SJCRH30 (cell line): ENCODE measurements at places on chromosomes 4 and X.

DNA sequence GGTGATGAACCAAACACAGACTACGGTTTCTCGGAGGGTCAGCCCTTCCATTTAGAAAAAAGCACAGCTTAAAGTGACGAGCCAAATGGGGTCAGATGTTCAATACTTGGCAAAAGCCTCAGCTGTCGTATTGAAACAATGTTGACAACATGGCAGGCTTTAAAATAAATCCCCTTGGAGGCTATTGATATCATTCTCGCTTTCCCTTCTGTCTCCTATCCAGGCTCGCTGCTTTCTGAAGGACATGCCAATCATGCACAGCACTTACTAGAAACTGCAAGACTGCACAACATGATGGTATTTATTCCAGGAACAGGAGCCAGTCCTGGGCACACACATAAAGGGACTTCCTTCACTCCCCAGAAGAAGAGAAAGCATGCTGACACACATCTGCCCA, 137.9 kb downstream of the SLC7A11 start:
- DNase-seq: peak; percentile 61

- no peak for DNase-seq
These were observed 5.6 kb upstream of the KLHL2 start for GRCh38 chr4:165201806-165202205.

GRCh38 chr4:94826206-94826605, 68.5 kb downstream of the BMPR1B start:
- DNase-seq: peak; percentile 26

DNA sequence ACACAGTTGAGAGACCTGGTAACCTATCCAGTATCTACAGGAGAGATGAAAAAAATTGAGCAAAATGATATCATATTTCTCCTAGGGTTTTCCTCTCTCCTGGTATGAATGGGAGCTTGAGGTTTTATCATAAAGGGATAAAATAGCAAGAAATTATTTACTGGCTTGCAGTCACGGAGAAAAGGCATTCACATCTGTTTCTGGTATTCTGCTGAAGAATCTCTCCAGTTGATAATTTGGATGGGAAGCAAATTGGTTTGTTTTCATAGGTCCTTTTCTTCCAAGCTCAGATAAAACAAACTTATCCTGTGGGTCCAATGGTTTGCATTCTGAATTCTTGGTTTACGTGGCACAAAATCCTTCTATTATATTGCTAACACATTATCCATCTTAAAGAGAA, 83.1 kb upstream of the GYPA start:
- DNase-seq: no peak

GRCh38 chr4:78061939-78062570, 4.9 kb downstream of the FRAS1 start:
- DNase-seq: no peak

- DNase-seq: no peak
These were observed 61.7 kb upstream of the DDX60 start for GRCh38 chr4:168380290-168380689.

- DNase-seq: no peak
These were observed 38.6 kb upstream of the APLN start for GRCh38 chrX:129693354-129693753.

- DNase-seq: no peak
These were observed 5.5 kb downstream of the MID2 start for GRCh38 chrX:107831071-107831730.

GRCh38 chr4:78024085-78024484, 33.0 kb upstream of the FRAS1 start:
- DNase-seq: no peak

DNA sequence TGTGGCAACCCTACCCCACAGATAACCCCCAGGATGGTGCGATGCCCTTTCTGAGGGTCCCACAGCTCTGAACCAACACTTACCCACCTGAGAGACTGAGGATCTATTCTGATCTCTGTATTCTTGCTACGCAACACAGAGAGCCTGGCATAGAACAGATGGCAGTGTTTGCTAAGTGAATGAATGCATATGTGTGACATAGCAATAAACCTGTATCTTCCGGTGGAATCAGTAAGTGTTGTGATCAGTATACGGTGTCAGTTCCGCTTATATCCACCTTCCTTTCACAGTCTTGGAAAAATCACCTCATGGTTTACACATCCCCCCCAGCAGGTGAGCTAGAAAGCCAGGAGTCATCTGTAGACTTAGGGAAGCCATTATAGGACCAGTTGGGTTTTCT, 5.9 kb upstream of the HSD17B10 start:
- no peak for DNase-seq

- peak; percentile 57 for DNase-seq
These were observed at the start of gene BMPR1B for GRCh38 chr4:94757192-94758140. BMPR1B (plus strand) TSS chr4:94757955; CDS start chr4:95104425, 346,470 bp downstream.

GRCh38 chrX:154398668-154399526, 720 bp downstream of the RPL10 start:
- peak; percentile 75 for DNase-seq

- no peak for DNase-seq
These were observed 1.2 kb downstream of the ATP11C start for GRCh38 chrX:139931646-139932072.

GRCh38 chrX:140163371-140164159, 198.2 kb upstream of the CXorf66 start:
- DNase-seq: no peak

GRCh38 chr4:156971676-156972378, at the start of gene PDGFC:
PDGFC (minus strand) TSS chr4:156971799; CDS start chr4:156970903, 896 bp downstream.
- peak; percentile 71 for DNase-seq

- no peak for DNase-seq
These were observed 274.1 kb upstream of the MAGEB2 start for GRCh38 chrX:29941287-29941686.

DNA sequence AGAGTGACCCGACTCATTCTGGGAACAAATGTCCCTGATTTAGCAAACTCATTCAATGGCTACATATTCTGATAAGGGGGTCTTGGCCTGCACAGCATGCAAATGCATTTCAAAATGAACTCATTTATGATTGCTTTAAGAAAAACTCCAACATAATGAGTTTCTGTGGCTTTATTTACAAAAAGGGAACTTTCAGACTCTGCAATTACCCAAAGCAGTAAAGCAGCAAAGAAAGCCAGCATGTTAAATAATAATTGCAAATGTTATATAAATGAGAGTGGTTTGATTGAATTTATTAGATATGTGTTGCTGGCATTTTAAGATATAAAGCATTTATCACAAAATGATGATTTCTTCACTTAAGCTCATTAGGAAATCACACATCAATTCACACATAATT, 295.7 kb downstream of the FBXW7 start:
- DNase-seq: no peak

DNA sequence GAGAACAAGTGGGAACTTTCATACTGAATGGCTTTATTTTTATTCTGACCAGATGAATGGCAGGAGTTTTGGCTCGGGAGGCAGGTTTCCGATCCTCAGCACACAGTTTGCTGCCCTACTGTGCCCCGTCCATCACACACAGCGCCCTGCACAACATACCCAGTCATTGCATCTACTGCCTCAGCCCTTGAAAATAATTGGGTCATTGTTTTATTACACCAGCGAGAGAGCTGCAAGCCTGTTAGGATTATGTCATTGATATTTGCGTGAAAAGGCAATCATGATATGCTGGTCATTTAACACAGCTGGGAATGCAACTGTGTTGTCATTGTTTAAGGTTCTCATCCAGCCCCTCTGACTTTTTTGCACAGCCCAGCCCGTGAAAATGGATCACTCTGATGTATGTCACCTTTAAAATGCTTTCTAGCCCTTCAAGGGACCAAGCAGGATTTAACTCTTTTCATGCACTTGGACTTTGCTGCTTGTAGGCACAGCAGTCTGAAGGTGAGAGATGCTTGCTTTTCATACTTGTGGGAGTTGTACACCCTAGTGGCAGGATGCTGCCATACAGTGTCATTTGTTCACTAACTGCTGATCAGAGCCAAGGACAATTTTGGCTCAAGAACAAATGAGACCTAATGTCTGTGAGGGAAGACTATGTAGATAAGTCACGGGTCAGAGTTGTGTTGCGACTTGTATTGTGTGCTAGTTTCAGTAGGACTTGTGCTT, 62.3 kb downstream of the RTL9 start:
- DNase-seq: peak; percentile 75

DNA sequence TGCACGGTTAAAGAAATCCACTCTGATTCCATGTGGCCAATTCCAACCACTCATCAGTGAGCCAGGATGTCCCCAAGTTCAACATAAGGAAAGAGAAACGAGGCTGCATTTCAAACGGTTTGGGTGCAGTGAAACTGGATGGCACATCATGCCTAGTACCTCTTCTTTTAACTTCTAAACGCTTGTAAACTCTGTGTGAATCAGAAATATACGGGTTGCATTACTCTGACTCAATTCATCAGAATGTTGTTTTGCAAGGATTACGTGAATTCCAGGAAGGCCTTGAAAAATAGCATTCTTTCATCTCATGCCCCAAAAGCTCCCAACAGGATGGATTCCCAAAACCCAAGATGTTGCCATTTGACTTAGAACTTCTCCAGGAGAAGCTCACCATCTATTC, 270.4 kb downstream of the LDB2 start:
- no peak for DNase-seq

DNA sequence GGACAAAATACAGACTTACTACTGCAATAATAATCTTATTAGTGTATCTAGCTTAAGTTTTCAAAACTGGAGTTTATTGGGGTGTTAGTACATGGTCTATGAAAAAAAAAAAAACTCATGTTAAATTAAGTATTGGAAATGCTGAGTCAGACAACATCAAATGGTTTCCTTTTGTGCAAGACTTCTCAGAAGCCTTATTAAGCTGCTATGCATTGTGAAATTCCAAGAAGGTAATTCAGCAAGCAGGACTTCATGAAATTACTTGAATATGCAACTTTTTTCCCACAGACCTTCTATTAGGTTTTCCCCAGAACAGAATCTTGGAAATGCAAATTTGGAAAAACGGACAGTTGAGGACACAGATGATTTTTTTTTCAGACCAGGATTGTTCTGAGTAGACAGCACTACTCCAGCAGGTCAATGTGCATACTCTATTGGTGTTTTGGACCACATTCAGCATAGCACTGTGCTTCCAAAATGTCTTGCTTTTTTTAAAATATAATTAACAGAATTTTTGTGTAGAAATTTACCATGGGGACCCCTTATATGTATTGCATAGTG, 568.8 kb upstream of the TENM3 start:
- DNase-seq: no peak

GRCh38 chr4:1554876-1555265, 129.2 kb downstream of the FAM53A start:
- no peak for DNase-seq

DNA sequence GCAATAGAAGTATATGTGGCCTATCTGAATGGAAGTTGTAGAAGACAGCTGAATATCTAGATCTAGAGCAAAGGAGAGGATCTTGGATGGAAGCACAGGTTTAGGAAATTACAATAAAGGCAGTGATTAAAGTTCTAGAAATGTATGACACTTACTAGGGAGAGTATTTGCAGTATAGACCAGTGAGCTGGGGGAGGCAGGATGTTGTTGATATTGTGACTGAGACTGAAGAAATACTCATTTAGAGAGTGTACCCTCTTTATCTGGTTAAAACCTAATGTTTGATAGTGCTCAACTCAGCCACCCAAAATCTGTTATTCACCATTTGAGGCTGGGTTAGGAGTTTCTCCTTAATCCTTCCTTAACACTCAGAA, 439.5 kb downstream of the GRXCR1 start:
- DNase-seq: no peak

DNA sequence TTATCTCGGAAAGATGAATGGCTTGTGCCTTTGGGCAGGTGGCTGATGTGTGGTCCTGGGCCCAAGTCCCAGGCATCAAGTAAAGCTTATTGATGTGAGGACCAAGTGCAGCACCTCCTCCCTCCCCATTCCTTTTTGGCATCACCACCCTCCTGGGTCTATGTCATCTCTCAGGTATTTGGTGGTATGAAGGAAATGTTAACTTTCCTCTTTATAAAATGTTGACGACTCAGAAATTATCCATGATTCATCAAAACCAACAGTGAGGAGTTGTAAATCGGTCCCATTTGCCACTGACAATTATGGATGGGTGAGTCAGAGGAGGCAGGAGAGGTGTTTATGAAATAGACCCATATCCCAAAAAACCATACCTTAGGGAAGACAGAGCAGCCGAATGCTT, 229.4 kb upstream of the GATB start:
- no peak for DNase-seq

DNA sequence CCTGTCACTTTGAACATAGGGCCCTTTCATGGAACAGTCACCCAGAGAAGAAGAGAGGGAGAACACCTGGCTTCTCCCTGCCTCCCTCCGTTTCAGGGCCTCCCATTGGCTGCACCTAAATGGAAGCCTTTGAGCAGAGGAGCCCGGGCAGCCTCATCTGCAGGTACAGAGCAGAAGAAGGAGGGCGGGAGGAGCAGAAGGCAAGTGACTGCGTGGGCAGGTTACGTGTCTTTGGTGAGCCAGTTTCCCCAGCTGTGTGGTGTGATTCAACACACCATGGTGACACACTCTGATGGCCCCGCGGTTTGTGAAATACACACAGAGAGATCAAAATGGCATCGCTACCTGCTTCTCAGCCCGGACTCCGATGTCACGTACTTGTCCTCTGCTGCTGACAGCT, 431 bp downstream of the C4orf50 start:
- no peak for DNase-seq

DNA sequence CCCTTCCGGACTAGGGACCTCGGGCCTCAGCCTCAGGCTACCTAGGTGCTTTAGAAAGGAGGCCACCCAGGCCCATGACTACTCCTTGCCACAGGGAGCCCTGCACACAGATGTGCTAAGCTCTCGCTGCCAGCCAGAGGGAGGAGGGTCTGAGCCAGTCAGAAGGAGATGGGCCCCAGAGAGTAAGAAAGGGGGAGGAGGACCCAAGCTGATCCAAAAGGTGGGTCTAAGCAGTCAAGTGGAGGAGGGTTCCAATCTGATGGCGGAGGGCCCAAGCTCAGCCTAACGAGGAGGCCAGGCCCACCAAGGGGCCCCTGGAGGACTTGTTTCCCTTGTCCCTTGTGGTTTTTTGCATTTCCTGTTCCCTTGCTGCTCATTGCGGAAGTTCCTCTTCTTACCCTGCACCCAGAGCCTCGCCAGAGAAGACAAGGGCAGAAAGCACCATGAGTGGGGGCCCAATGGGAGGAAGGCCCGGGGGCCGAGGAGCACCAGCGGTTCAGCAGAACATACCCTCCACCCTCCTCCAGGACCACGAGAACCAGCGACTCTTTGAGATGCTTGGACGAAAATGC, at the start of gene WAS:
WAS (plus strand) TSS at position 389 of the 572 bp plus-strand sequence; CDS start at position 444, 55 bp downstream.
- DNase-seq: no peak

DNA sequence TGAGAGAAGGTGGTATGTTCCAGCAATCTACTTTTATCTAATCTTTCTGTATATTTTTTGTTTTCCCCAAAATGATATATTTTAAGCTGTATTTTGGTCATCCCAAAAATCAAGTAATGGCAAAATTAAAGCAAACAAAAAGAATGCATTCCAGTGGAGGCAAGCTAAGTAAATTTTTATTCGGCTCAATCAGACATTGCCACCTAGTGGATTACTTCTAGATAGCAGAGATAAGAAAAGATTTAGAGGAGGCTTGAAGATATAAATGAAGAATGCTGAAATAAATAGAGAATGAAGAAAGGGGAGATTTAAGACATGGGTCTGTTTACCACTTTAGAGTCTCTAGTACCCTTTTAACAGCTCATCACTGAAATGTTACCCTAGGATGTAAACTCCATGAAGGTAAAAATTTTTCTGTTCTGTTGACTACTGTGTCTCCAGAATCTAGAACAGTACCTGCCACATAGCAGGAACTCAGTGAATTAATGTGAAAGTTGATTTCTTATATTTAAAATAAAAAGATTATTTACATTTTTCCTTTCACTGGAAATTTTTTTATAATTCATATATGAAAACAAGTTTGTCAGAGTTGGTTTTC, 110.9 kb upstream of the ANK2 start:
- no peak for DNase-seq
